ENCODE measurements at places on chromosomes 2 and 18.

- no peak for DNase-seq
Observed at GRCh38 chr2:175461839-175462238, 280.3 kb upstream of the ATP5MC3 start.

GRCh38 chr18:32036506-32037180 is 18.0 kb downstream of the RNF125 start:
- DNase-seq, result no peak

DNA sequence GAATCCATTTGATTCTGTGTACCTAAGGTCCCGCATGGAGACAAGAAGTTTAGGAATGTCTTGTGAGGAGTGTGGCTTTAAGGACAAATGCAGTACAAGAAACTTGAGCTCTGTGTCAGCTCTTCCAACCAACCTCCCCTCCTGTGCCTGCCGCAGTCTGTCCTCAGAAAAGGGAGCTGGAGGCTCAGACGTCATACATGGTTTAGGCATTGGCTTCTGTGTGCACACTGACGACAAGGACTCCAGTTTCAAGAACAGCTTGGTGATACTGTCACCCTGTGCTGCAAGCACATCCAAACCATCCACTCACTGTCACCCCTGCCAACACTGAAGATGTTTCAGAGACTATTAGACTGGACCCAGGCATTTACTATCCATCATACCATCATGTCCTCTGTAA is 470.4 kb downstream of the IRS1 start:
- no peak for DNase-seq

DNA sequence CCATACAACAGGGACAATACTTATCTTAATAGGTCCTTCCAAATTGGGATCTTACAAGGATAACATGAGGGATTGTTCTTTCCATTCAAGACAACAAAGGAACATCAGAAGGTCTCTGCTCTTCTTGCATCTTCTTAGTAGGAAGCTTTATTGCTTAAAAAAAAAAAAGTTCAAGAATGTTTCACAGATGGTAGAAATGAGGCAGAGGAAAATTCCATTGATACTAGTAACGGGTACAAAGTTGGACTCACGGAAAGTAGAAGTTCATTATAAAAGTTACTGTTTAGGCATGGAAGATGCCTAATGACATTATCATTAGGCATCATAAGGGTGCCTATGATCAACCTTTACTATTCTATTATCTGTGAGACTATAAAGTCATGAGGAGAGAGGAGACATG is 136.2 kb downstream of the LAMA3 start:
- DNase-seq, result no peak

GRCh38 chr2:25983735-25984134 is 1.4 kb upstream of the KIF3C start:
- DNase-seq, result no peak

DNA sequence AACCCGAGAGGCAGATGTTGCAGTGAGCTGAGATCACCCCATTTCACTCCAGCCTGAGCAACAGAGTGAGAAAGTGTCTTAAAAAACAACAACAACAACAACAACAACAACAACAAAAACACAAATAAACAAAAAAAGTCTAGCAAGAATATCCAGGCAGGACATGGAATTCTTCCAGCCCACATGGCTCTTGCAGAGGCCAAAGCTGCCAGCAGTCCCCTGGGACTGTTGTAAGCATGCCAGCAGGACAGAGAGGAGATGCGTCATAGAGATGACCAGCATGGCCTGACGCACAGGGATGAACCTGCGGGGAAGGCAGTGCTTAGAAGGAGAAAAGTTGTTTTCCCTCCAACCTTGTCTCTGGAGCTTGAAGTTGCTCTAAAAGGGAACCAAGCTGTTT is 182.3 kb upstream of the PGAP1 start:
- DNase-seq, result no peak

GRCh38 chr2:187369471-187369870 is 78.6 kb downstream of the CALCRL start:
- DNase-seq, result no peak

GRCh38 chr2:126244937-126245336 is 411.0 kb upstream of the GYPC start:
- DNase-seq, result peak; percentile 33

DNA sequence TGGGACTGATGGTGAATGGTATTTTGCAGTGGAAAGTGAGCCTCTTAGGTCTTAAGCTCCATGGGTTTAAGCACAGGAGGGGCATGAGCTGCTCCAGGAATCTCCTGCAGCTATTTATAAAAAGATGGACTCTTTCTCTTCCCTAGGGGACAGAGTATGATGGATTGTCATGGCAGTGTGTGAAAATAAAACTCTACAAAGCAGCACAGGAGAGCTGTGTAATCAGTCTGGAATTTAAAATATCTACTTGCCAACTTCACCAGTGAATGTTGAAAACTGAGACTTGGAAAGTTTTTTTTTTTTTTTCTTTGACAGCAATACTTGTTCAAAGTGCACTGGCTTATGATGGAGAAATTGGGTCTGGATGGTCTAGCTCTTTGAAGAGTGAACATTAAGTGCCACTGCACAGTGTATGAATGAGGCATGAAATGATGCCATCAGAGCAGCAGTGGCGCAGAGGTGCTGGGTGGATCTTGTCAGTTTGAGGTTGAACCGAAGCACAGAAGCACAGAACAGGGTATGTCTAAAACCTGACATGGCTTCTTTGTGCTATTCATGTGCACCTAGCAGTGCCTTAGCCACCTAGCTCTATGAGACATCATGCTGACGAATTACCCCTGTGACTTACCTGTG is 245.4 kb downstream of the PTPRM start:
- DNase-seq, result no peak

- DNase-seq, result no peak
Observed at GRCh38 chr2:100012561-100012960, 129.8 kb downstream of the AFF3 start.

DNA sequence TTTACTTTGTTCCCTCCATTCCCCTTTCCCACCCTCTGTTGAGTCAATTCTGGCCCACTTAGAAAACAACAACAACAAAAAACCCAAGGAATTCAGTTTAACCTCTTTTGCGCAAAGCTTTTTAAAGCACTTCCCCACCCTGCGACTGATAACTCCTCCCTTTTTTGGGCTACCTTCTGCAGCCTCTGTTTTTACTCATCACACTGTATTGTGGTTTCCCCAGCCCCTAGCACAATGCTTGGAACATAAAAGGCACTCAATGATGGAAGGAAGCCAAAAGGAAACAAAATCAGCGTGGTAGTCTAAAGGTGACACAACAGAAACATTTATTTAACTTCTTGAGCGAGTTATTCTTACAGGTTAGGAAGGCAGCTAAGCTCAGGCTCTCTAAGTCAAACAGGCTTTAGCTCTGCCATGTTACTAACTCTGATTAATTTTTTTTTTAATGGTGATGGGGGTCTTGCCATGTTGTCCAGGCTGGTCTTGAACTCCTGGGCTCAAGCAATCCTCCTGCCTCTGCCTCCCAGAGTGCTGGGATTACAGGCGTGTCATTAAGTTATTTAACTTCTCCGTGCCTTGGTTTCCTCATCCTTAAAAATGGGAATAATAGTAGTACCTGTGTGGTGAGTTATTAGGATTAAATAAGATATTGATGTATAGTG is 1.3 kb downstream of the CEP68 start:
- peak; percentile 31 for DNase-seq

DNA sequence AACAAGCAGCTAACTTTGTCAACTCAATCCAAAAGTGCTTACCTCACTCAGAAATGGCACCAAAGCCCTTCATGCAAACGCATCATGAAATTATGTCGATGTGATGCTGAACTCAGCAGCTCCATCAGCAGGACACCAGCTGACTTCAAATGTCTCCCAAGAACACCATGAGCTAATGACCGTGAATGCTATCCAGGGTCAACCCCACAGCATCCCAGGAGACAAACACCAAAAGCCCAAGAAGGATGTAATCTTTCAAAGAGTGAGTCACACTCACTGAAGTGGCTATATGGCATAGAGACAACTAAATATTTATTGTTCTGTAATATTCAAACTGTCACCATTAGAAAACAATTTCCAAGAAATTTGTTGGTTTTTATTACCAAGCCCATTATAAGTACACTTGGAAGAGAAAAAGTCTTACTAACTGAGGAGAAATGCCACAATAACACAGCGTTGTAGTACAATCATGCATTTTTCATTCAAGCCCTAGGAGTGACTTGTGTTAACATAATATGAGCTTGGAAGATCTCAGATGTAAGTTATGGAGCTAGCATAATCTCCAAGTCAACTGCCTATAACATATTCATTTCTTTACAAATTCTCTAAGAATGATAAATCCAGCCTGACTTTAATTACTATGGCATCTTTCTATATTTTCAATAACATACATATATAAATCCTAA is 165.0 kb upstream of the CCDC68 start:
- DNase-seq, result no peak

DNA sequence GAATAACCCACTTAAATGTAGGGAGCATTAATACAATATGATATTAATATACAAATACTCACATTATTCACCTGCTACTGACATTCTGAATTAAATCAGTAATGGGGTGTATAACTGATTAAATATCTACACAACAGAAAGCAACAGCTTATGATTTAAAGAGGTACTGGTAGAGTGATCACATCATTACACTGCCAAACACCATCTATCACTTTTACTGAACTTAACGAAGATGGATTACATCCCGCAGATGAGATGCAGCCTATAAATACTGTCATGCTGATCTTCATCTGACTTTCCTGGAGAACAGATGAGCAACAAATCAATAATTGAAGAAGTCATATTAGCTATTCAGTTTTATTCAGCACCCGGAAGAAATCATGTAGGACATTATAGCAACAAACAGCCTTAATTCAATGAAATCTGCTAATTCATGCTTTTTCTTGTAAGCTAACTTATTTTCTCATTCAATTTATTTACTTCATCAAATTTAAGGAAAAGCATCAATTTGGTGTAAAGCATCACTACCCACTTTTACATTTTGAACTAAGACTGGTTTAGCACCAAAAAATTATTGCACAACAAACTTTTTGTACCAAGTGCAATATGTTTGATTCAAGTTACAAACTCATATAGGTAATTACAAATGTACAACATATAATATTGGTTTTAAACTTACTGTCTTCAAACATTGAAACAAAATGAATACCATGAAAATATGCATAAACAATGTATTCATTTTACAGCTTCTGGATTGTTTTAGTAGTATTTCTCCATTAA is 1509.0 kb downstream of the LRP1B start:
- no peak for DNase-seq

GRCh38 chr2:15115776-15116175 is 445.4 kb downstream of the NBAS start:
- no peak for DNase-seq

GRCh38 chr2:9110893-9111569 is 95.6 kb upstream of the ASAP2 start:
- DNase-seq, result no peak

DNA sequence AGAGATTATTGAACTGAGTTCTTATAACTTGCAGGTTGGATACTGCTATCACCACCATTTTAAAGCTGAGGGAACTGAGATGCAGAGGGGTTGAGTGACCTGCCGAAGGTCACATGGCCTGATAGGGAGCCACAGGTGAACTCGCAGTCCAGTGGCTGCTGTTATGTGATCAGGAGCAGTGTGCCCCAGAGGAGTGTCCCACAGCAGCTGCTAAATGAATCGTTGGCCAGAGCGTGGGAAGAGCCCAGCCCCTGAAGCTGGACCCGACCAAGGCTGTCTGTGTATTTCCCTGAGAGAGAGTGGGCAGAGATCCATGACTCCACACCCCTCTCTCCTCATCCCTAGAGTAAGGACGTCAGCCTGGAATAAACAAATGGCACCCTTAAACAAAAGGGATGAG is 26.7 kb upstream of the PRLH start:
- no peak for DNase-seq

DNA sequence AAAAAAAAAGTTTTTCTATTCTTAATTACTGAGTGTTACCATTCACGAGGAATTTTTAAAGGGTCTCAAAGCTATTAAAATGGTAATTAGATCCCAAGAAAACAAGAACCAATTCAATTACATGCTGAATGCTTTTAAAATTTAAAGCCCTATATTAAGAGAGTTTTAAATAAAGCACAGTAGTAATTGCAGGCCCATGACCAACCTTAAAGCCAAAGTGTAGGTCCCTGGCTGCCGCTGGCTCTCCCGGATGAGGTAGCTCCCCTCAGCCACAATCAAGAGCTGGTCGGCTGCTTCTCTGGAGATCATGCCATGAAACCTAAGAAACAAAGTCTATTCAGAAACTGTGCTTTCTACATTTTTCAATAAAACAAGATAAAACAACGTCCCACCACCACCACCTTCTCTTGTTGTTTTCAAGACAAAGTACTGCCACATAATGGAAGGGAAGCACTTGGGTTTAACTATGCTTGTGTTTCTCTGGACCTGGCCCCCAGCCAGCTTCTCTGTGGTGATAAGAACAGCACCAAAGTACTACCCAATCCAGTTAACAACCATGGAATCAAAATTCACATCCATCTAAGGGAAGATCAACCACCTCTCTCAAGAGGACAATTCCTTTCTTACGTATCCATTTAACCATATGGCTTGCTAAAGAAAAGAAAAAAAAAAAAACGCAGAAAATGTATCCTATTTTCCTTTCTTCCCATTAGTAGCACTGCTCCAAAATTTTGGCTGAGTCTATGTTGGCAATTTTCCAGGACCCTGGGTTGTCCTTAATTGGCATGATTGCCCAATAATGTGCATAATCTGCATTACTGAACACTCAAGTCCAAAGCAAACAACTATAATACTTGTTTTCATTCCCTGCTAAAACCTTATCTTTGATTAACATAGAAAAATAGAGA is 90.1 kb downstream of the CHN1 start:
- DNase-seq, result no peak

- no peak for DNase-seq
Observed at GRCh38 chr2:181038796-181039195, 58.4 kb downstream of the UBE2E3 start.

DNA sequence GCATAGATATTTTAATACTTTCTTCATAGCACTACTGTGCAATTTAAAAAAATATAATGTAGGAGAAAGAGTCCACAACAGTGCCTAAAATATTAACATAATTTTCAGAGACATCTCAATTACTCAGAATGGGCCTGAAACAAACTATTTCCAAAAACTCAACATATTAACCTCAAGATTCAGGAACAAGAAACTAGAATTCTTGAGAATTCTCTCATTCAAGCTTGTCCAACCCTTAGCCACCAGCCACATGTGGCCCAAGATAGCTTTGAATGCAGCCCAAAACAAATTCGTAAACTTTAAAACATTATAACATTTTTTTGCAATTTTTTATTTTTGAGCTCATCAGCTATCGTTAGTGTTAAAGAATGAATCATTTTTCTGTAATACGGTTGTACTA is 35.2 kb downstream of the LNPK start:
- no peak for DNase-seq

GRCh38 chr2:79793006-79793405 is 280.2 kb downstream of the CTNNA2 start:
- no peak for DNase-seq

DNA sequence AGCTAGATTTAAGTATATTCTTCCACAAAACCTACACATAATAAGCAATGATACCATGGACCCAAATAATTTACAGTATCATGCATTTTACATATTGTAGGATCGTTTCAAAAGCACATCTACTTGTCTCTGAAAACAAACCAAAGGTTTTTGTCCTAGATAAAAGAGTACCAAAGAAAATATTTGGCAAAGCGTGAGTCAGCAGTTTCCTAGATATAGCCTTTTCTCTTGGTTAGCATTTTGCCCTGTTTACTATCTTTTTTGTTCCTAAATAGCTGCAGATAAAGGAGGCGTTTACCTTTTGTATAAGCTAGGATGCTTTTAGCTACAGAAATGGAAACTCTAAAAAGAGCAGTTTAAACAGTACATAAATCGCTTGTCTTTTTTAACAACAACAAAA is 305.8 kb upstream of the GULP1 start:
- DNase-seq, result no peak

All from stimulated activated CD4-positive, alpha-beta T cell treated with anti-CD3 and anti-CD28 coated beads, Interleukin-12 subunit alpha, Interleukin-12 subunit beta, amount 100 ng/mL, for 24 hours (primary cell).